ENCODE measurements at places on chromosomes 3 and 15.

- no peak for DNase-seq
Measured at GRCh38 chr3:65810302-65810701, 228.4 kb downstream of the MAGI1 start.

- DNase-seq = no peak
Measured at GRCh38 chr3:169661361-169662131, 2.0 kb downstream of the MECOM start.

GRCh38 chr3:45553469-45553974, 41.0 kb upstream of the LIMD1 start:
- DNase-seq = no peak

- no peak for DNase-seq
Measured at GRCh38 chr3:142029052-142029642, 120.2 kb downstream of the TFDP2 start.

GRCh38 chr3:16288664-16289063, 23.7 kb downstream of the OXNAD1 start:
- no peak for DNase-seq

GRCh38 chr15:58015565-58015964, 49.9 kb downstream of the ALDH1A2 start:
- no peak for DNase-seq

DNA sequence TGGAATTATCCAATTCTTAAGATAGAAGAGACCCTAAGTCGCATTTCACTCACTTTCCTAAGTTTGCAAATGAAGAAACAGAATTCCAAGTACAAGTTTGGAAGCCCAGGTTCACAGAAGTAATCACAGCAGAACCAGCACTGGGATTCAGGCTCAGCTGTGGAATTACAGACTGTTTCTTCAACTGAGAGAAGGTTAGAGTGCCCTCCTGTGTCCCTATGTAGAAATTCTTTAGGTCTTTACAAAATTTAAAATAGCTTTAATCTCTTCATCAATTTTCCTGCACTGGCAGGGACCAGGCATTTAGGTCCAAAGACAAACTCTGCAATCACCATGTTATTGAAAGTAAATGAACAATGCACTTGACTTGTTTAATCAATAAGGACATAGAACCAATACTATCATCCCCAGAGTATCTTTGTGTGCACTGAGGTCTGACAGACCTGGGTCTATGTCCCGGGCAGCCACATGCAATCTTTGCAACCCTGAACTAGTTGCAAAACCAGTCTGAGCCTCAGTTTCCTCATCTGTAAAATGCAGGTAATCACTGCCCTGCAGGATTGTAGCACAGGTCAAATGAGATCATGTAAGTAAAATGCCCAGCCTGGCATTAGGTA, 96.3 kb upstream of the ZBED2 start:
- no peak for DNase-seq

DNA sequence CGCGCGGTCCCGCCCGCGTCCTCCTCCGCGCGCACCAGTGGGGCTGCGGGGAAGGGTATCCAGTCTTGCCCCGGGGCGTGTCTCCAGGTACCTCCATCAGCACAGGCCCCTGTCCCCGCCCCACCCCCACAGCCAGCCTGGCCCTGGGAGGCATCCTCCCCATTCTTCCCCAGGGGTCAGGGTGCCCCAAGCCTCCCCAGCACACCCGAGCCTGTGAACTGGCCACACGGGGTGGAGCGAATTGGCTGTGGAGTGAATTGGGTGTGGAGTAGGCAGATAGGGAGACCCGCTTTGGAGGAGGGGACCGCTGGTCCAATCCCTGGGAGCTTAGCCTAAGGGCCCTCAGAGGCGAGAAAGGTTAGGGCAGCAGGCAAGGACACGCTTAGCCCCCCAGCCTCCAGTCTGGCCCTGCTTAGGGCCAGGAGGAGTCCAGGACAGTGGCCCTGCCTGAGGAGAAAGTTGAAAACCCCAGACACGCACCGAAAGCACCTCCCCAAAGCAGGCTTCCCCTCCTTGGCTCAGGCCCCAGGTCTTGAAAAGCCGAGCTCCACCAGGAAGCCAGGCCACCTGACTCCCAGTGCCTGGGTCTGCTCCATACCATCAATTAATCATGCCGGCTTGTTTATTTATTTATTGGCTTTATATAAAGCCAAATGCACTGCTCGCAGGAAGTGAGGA, 107.7 kb upstream of the SLC6A11 start:
- DNase-seq = no peak

DNA sequence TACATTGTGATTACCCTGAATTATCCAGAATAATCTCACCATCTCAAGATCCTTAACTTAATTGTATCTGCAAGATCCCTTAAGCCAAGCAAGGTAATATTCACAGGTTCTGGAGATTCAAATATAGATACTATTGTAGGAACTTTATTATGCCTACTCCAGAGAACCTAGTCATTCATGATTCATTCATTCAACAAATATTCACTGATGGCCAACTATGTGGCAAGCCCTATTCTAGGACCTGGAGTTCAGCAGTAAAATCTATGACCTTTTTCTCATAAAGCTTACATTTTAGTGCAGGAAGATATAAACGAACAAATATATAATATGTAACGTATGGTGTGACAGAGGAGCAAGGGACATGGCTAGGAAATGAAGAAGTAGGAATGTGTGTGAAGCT, 49.6 kb downstream of the ISL2 start:
- no peak for DNase-seq

- DNase-seq = no peak
Measured at GRCh38 chr3:5149306-5149880, 27.3 kb downstream of the ARL8B start.

GRCh38 chr3:79032686-79033318, 735.0 kb downstream of the ROBO1 start:
- DNase-seq = no peak

- no peak for DNase-seq
Measured at GRCh38 chr3:11535243-11535960, 108.3 kb downstream of the VGLL4 start.

GRCh38 chr3:30972449-30972848, 78.0 kb upstream of the GADL1 start:
- DNase-seq = no peak

DNA sequence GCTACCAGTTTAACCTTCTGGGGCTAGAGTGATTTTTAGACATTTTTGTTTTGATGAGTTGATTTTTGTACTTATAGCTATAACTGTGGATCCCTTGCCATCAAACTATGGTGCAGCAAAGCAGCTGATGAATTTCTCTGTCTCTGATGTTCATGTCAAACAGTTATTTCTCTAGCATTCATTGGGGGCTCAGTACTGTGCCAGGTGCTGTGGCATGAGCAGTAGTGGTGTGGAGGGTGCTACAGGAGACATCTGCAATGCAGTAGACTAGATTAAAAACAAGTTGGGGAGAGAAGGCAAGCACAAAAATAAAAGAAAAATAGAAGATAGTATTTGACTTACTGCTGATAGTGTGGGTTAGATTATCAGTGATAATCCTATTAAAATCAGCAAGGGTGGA, 95.3 kb downstream of the AKAP13 start:
- no peak for DNase-seq

DNA sequence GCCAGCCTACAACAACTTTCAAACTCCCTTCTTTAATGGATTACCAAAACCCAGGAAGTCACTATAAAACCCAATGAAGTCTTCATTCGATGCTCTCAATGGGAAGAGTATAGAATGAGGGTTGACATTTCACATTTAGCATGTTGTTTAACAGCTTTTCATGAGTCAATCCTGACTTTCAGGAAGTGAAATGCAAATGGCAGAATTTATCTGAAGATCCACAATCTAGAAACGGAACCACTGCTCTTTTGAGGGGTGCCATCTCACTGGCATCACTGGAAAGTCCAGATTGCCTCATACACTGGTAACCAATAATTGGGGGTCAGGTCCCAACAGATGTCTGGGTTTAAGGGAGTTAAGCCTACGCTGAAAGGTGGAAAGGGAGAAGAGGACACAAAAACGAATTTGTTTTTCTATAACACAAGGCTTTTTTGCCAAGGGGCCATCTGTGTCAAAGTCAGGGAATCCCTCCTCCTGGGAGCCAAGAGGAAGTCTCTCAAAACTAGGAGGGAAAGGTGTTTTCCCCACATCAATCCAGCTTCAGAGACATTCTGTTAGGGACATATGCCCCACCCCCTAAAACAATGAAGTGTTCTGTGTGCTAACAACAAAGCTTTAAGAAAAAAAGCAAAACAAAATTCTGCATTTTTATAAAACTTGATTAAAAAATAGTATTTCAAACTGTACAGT, 12.0 kb upstream of the ATP1B3 start:
- DNase-seq = no peak

DNA sequence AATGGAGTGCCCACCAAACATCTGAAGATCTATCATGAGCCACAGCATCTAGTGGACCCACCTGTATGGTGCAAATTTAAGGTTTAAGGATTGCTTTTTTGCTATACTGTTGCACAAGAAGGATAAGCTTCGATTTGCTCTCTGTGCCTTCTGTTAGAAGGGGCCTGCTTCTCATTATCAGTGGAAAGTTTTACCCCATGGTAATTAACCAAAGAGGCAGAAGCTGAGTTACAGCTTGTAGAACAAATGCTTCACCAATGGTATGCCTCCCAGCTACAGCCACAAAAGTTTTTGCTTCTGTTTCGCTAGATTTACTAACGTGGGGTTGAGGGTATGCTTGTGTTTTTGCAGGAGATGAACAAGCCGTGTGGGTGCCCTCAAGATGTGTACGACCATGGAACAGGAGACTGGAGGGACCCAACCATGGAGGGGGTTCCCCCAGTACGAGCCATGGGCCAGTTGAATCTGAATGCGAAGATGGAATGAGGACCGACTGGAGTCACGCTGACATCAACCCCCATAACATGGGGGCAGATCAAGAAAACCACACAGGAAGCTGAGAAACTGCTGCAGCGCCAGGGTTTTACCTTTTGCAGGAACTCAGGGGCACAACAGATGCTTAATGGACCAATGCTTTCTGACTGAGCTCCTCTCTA, 43.5 kb downstream of the ACAD9 start:
- peak; percentile 20 for DNase-seq

DNA sequence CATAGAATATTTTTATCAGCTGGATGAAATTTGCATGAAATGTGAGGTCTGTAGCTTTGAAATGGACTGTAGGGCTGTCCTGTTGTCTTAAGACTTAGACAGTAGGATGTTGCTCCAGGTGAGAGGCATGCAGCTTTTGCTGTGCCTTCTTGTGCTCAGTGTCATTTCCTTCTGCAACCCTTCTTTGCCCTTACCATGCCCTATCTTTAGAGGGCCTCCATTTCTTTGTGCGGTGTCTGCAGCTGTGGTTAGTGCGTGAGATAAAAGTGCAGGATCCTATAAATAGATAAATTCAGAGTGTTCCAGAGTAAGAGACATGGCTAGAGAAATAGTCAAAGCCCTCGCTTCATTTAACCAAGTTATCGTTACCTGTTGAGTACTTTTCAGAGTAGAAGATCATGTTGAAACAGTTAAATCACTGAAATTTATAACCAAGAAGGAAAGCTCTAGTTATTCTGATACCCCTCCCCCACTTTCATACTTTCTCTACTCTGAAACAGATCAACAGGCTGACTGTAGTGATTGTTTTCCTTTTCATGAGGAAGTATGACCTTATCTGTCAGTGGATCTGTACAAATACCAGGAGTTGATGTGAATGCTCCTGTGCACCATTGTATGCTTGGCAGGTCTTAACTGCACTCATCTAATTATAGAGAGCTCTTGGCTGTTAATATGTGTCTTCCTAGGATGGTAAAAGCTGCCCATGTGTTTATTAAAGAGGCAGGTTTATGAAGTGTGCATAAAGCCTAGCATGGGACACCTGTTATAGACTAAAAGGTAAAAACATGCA, 18.2 kb downstream of the EIF3J start:
- DNase-seq = no peak

DNA sequence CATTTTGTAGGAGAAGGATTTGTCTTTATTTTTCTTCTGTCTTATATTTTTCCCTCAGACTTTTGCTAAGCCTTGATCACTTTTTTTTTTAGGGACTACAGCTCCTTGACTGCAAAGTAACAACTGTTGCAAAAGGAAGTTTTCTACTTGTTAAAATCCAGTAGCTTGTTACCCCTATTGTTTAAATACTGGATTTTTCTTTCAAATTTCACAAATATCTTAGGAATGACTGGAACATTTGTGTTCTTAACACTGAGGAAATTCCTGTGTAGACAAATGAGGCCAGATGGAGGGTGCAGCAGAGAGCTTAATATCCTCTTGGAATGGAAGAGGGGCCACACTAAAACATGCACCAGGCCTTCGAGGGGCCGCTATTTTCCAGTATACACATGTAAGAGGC, 3.2 kb upstream of the PGPEP1L start:
- DNase-seq = no peak

DNA sequence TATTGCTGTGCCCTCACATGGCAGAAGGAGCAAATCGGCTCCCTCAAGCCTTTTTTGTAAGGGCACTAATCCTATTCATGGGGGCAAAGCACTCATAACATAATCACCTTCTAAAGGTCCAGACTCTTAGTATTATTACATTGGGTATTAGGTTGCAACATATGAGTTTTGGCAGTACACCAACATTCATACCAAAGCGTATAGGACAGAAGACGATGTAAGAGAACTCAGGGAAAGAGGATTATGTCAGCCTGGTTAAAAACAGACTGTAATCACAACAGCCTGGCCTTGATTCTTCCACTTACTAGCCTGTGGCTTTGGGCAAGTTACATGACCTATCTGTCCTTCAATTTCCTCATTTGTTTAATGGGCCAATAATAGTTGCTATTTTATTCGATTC, 828.5 kb upstream of the NECTIN3 start:
- DNase-seq = no peak

DNA sequence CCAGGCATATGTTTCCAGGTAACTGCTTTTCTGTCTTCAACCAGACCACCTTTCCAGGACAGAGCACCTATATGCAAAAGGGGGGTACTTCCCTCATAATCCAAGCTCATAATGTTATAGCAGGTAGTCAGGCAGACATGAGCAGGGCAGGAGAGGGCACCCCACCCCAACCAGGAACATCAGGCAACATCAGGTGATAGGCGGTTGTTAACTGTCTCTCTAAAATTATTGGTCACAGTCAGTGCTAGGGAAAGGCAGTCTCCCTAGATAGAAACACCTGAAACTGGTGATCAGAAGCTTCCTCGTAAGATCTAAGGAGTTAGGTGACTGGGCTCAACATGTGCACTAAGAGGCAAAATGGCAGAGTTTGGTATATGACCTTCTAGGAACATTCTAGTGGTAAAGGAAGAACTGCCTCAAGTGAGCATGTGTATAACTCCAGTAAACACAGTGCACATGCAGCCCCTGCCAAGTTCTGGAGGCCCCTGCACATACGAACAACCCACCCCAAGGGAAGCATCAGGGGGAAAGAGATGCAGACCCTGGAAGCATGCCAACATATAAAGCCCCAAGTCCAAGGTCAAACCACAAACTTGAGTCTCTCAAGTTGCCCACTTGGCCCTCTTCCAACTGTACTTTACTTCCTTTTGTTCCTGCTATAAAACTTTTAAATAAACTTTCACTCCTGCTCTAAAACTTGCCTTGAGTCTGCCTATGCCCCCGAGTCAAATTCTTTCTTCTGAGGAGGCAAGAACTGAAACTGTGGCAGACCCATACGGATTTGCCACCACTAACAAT, 270.9 kb downstream of the ULK4 start:
- DNase-seq = no peak

DNA sequence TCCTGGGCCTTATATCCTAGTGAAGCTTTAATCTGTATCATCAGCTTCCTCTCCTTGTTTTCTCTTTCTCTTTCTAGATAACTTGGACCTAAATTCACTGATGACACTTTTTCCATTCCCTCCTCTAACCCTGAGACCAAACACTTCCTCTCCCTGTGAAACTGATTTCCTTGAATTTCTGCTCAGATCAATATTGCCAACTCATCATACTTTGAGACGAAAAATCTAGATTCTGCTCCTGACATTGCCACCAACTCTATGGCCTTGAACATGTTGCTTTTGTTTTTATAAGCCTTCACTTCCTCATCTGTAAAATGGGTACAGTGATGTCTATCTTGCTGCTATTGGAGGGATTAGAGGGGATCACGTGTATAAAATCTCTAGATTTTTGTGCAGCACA, 42.7 kb upstream of the RASGRF1 start:
- no peak for DNase-seq
